ENCODE measurements at places on chromosomes 7 and 10.

DNA sequence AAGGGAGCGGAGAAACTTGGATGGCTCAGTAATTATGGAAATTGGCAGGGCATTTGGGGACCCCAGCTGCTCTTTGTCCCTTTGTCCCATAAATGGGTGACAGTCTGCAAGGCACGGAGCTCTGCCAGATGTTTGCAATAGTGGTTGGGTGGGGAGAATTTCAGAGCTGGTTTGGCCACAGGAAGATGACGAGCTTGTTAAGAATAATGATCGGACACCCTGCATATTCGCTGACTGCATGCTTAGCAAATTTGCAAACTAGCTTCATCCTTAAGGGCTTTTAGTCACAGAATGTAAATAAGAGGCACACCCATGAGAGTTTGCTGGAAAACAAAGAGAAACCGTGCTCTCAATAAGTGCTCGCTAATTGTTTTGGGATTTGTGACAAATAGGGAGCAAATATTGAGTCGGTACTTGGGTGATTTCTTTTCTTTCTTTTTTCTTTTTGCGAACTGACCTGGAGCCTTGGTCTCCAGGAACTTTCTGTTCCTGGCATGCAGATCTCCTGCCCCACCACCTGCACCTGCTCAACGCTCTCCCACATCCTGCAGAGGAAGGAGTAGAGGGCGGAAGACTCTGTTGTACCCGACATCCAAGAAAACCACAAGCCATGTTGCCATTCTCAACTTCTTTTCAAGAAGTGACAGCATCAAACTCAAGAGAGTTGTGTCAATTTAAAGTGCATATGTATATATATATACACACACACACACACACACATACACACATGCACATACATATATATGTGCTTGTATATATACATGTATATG, 238.9 kb downstream of the CAMK1D start:
- no peaks in the 10 kb centered on the region for H3K27me3 ChIP-seq
- no peak for DNase-seq
- peaks cover 14% of the 10 kb centered on the region for H3K4me1 ChIP-seq
- H3K36me3 ChIP-seq, result no peaks in the 10 kb centered on the region

DNA sequence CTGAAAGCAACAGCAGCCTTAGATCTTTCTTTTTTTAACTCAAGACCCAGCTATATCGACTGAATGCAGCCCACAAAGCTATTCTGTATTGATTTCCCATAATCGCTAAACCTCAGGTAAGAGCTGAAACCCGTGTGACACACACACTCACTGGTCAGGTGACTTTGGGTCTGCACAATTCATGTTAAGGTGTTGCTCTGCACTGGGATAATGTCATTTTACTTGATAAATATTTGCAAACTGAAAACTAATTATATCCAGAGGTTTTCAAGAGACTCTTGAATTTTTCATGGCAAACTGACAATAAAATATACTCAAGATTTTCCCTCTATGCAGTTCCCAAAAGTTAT, 33.1 kb downstream of the SCRN1 start:
- H3K4me3 ChIP-seq, result peak overlapping the region; percentile 55
- H3K4me1 ChIP-seq, result peaks cover 8% of the 10 kb centered on the region
- peak overlapping the region; percentile 70 for H3K27ac ChIP-seq
- H3K36me3 ChIP-seq, result peaks cover 9% of the 10 kb centered on the region

GRCh38 chr10:77974396-77975074, 48.0 kb upstream of the DLG5 start:
- peak overlapping the region; percentile 5 for H3K27ac ChIP-seq
- H3K27me3 ChIP-seq, result no peaks in the 10 kb centered on the region
- H3K4me3 ChIP-seq, result no peak overlapping the region
- peaks cover 36% of the 10 kb centered on the region for H3K36me3 ChIP-seq
- DNase-seq, result peak; percentile 3

DNA sequence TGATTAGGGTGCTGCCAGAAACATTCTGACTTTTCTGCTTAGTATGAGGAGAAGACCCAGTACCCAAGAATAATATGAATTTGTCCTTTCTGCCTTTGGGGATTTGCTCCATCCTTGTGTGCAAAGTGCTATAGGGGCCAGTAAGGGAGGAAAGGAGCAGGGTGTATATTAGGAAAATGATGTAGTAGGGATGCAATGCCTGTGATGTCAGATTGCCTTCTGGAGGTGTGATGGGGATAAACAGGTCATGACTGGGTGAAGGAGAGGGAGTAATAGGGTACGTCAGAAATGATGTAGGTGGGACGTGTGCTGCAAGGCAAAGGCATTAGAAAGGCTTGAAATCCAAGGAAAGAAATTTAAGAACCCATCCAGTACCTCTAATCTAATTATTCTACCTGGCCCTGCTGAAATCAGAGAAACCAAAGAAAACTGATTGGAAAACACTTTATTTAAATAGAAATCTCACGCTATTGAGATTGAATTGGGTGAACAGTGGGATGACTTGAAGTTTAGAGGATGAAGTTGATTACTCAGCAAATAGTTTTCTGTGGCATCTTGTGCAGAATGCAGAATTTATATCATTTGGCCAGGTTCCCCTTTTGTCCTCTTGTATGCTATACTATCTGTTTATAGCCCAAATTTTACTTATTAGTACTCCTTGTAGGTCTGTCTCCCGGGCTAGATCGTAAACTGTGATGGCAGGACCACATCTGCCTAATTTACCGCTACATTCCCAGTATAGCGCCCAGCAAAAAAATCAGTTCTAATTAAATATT, 503.9 kb downstream of the SUGCT start:
- DNase-seq, result no peak
- H3K36me3 ChIP-seq, result no peaks in the 10 kb centered on the region
- H3K4me3 ChIP-seq, result no peak overlapping the region
- H3K27ac ChIP-seq, result no peak overlapping the region
- H3K4me1 ChIP-seq, result no peaks in the 10 kb centered on the region
- no peaks in the 10 kb centered on the region for H3K27me3 ChIP-seq

DNA sequence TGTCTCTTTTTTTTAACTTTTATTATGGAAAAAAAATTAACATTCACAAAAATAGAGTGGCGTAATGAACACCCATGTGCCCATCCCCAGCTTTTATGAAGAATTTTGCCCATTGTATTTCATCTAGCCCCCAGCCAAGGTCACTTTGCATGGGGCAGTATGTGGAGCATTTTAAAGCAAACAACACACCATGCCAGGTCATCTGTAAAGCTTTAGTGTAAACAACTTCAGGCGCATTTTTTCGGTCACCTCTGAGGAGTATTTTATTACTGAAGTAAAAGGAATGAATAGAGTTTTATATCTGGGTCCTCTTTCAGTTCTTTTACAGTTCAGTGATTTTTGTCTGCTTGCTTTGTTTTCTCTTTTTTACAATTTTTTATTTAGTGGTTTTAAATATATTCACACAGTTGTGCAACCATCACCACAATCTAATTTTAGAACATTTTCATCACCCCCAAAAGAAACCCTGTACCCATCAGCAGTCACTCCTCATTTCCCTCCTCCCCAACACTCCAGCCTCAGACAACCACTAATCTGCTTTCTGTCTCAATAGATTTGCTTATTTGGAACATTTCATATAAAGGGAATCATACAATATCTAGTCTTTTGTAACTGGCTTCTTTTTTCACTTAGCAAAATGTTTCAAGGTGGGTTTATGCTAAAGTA, 87.9 kb downstream of the SLC37A3 start:
- no peaks in the 10 kb centered on the region for H3K4me1 ChIP-seq
- H3K4me3 ChIP-seq, result no peak overlapping the region
- no peak overlapping the region for H3K27ac ChIP-seq
- H3K36me3 ChIP-seq, result no peaks in the 10 kb centered on the region
- no peak for DNase-seq
- H3K27me3 ChIP-seq, result peaks cover 17% of the 10 kb centered on the region

DNA sequence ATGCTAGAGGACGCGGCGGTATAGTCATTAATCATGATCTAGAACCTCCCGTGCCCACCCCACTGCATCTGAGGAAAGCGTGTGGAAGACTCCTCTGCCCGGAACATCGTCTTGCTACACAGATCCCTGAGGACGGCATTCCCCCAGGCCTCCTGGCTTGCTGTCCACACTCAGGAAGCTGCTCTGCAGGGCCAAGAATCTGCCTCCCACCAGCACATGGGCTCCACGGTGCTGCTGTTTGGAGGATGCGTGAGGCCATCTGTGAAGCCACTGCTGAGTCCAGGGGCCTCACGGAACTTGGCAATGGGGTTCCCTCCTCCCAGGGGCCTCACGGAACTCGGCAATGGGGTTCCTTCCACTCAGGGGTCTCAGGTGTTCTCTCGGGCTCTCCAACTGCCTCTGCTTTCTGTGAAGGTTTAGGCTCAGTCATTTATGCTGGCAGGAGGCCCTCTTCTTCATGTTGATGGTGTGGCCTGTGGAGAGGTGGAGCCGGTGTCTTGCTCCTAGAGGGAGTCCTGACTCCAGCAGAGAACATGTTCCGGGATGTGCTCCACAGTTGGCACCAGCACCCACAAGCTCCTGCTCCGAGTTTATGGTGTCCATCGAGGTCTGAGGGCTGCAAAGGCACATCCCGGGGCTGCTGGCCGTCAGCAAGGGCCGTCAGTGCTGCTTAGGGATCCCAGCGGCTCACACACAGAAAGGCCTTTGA, 273.3 kb downstream of the DNAJB6 start:
- H3K4me3 ChIP-seq, result no peak overlapping the region
- DNase-seq, result no peak
- peaks cover 5% of the 10 kb centered on the region for H3K36me3 ChIP-seq
- H3K4me1 ChIP-seq, result peaks cover 5% of the 10 kb centered on the region
- no peak overlapping the region for H3K27ac ChIP-seq

DNA sequence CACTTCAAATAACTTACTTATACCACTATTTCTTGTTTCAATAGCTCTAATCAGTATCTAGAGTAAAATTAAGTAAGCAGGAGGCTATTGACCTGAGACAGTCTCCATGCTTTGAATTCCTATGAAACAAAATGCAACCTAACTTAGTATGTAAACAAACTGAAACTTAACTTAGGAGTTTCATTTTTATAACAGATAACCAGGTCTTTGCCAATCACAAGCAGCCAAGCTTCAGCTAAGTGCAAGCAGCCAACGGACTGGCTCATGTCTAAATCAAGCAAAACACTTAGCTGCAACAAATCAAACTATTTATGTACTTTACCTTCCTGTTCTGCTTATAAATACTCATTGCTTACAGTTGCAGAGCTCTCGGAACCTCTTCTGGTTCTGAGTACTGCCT, 4.4 kb upstream of the GSTK1 start:
- H3K27ac ChIP-seq, result peak overlapping the region; percentile 88
- H3K27me3 ChIP-seq, result no peaks in the 10 kb centered on the region
- H3K4me3 ChIP-seq, result peak overlapping the region; percentile 72

GRCh38 chr7:55568613-55569268, 3.6 kb downstream of the VOPP1 start:
- H3K27ac ChIP-seq, result peak overlapping the region; percentile 91
- peaks cover 23% of the 10 kb centered on the region for H3K36me3 ChIP-seq
- H3K4me1 ChIP-seq, result peaks cover 69% of the 10 kb centered on the region
- H3K4me3 ChIP-seq, result peak overlapping the region; percentile 93

GRCh38 chr10:114780577-114781184, 40.9 kb upstream of the FHIP2A start:
- H3K27me3 ChIP-seq, result no peaks in the 10 kb centered on the region
- no peak overlapping the region for H3K27ac ChIP-seq
- no peaks in the 10 kb centered on the region for H3K4me1 ChIP-seq
- DNase-seq, result no peak
- H3K4me3 ChIP-seq, result no peak overlapping the region
- no peaks in the 10 kb centered on the region for H3K36me3 ChIP-seq

DNA sequence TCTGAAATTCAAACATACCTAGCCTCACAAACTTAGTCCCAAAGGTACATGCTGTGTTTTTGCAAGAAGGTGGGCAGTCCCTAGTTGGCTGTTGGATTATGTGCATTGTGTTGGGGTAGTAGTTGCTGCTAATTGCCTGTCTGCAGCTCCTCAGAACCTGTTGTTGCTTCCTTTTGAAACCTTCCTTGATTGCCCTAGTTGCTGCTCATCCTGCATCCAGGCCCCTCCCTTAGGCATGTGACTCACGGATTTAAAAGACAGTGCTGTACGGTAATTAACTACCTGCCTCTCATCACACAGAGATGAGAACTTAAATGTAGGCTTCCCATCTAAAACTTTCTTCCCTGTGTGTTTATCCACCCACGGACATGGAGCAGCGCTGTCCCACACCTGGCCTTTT, 67.7 kb downstream of the BMPR1A start:
- H3K27ac ChIP-seq, result no peak overlapping the region
- no peak overlapping the region for H3K4me3 ChIP-seq
- H3K36me3 ChIP-seq, result peaks cover 4% of the 10 kb centered on the region
- H3K27me3 ChIP-seq, result no peaks in the 10 kb centered on the region
- H3K4me1 ChIP-seq, result peaks cover 13% of the 10 kb centered on the region

GRCh38 chr7:21915140-21915539, 30.6 kb downstream of the CDCA7L start:
- no peaks in the 10 kb centered on the region for H3K4me1 ChIP-seq
- no peak for DNase-seq
- H3K4me3 ChIP-seq, result no peak overlapping the region
- peaks cover 11% of the 10 kb centered on the region for H3K27me3 ChIP-seq

DNA sequence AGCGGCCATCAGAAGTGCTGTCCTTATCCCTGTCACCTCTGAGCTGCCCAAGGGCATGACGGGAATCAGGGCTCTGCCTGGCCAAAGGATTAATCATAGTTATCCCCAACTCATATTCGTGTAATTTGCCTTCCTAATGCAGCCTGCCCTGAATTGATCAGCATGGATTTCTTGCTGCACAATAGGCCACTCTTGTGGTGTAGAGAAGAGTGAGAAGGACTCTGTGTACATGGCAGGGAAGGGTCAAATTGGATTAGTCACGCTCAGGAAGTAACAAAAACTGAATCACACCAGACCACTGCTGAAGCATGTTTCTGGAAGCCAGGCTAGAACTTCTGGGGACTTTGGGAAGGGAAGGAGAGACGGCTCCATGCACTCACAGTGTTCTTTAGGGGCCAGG, 227.0 kb downstream of the BUB3 start:
- no peak for DNase-seq
- H3K27ac ChIP-seq, result no peak overlapping the region
- peaks cover 7% of the 10 kb centered on the region for H3K27me3 ChIP-seq
- no peak overlapping the region for H3K4me3 ChIP-seq
- peaks cover 2% of the 10 kb centered on the region for H3K4me1 ChIP-seq
- H3K36me3 ChIP-seq, result no peaks in the 10 kb centered on the region

GRCh38 chr7:24653316-24654085, 80.2 kb downstream of the PALS2 start:
- H3K36me3 ChIP-seq, result peaks cover 4% of the 10 kb centered on the region
- DNase-seq, result no peak
- H3K27ac ChIP-seq, result no peak overlapping the region
- peaks cover 3% of the 10 kb centered on the region for H3K4me1 ChIP-seq
- peak overlapping the region; percentile 58 for H3K4me3 ChIP-seq

- H3K4me1 ChIP-seq, result no peaks in the 10 kb centered on the region
- no peak overlapping the region for H3K27ac ChIP-seq
- no peaks in the 10 kb centered on the region for H3K27me3 ChIP-seq
- no peak overlapping the region for H3K4me3 ChIP-seq
- DNase-seq, result no peak
- no peaks in the 10 kb centered on the region for H3K36me3 ChIP-seq
These were observed 20.1 kb upstream of the CABCOCO1 start for GRCh38 chr10:61642676-61643075.

DNA sequence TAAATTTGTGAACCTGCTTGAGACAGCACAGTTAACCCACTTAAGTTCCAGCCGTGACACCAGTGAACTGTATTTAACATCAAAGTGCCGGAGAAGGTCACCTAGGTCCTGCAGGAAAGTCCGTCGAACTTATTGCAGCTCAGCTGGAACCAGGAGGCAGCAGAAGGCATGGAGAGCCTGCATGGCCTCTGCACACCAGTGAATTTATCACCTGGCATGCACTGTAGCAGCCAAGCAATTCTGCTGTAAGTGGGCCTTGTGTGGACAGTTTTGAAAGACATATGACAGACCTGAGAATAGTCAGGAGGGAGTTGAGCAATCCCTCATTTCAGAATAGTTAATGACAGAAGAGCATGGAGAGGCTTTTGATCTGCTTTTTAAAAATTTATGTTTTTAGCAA, 108.8 kb downstream of the PLXDC2 start:
- no peaks in the 10 kb centered on the region for H3K36me3 ChIP-seq
- no peak overlapping the region for H3K27ac ChIP-seq
- H3K4me3 ChIP-seq, result no peak overlapping the region
- no peaks in the 10 kb centered on the region for H3K4me1 ChIP-seq
- H3K27me3 ChIP-seq, result no peaks in the 10 kb centered on the region

All from effector memory CD8-positive, alpha-beta T cell (primary cell).